ENCODE measurements at places on chromosomes 3 and 15. TPM values are rescaled to one million over a fixed set of nuclear protein-coding genes. Genes with fewer than 3 reads are reported as not detected.

DNA sequence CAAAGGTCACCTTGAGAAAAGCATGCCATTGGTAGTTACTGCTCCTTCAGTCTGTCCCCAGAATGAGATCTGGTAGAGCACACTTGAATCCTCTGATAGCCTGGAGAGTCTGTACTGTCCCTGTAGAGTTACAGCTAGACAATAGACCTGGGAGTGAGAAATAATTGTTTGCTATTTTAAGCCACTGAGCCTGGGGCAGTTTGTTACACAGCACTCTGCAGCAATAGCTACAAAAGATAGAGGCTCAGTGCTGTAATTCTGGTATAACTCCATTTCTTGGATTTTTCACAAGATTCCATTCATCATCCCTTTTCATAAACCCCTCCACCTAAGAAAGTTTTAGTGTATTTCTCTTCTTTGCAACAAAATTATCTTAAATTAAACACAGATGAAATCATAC lies 242.7 kb upstream of the ARRDC4 start:
- DNase-seq, result no peak

Gene MGLL
- total RNA-seq, result 60.9 TPM

DNA sequence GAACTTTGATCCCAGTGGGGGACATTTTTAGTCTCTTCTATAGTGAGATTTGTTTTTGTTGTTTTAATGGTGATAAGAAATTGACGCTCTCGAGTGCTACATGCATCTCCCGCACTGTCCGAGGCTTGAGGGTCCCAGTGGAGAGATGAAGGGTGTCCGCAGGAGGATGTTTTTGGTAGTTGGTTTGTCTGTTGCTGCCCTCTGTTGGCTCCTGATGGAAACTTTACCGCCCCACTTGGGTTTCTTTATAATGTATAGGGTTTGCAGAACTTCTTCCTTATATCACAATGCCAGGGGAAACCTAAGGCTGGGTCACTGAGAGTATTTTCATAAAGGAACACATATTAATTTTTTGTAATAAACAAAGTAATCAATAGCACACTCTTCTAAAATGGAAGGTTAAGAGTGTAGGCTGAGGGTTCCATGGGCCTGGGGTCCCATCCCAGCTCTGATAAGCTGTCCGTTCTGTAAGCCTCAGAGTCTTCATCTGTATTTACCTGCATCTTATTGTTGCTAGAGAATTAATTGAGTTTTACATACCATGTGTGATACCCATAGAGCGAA lies 185.3 kb upstream of the FEZF2 start:
- peak; percentile 29 for DNase-seq

- DNase-seq, result no peak
These were observed 37.3 kb downstream of the TLE3 start for GRCh38 chr15:70060214-70060992.

Gene CGNL1
- 27.1 TPM for total RNA-seq

- peak; percentile 36 for DNase-seq
These were observed 600.0 kb downstream of the ROBO1 start for GRCh38 chr3:79167651-79168416.

GRCh38 chr3:191362524-191363090 lies 32.3 kb upstream of the UTS2B start:
- no peak for DNase-seq

Gene OR5H15
- not detected for total RNA-seq

Gene POLR2M
- total RNA-seq, result 50.6 TPM

Gene FETUB
- total RNA-seq, result not detected

DNA sequence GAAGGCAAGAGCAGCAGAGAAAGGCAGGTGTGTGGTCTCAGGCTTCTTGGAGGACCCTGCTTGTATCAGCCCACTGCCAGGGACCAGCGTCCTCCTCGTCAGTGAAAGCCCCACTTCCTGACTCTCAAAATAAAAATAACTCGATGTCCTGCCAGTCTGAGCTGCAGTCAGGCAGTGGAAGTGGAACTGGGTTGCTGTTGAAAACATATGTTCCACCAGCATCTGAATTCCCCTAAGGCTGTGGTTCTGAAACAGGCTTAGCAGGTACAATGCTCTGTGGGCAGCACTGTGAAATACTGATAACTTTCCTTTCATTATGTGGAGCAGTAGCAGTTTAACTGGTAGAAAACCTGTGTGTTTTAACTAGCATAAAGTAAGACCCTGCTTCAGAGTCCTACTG lies 121.6 kb upstream of the EIF1B start:
- DNase-seq, result no peak

Gene RLBP1
- not detected for total RNA-seq

GRCh38 chr3:129702934-129703712 lies 96.6 kb upstream of the PLXND1 start:
- no peak for DNase-seq

DNA sequence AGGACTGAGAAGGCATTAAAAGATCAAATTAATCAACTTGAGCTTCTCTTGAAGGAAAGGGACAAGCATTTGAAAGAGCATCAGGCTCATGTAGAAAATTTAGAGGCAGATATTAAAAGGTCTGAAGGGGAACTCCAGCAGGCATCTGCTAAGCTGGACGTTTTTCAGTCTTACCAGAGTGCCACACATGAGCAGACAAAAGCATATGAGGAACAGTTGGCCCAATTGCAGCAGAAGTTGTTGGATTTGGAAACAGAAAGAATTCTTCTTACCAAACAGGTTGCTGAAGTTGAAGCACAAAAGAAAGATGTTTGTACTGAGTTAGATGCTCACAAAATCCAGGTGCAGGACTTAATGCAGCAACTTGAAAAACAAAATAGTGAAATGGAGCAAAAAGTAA lies 149.7 kb upstream of the LRRFIP2 start:
- DNase-seq, result no peak

DNA sequence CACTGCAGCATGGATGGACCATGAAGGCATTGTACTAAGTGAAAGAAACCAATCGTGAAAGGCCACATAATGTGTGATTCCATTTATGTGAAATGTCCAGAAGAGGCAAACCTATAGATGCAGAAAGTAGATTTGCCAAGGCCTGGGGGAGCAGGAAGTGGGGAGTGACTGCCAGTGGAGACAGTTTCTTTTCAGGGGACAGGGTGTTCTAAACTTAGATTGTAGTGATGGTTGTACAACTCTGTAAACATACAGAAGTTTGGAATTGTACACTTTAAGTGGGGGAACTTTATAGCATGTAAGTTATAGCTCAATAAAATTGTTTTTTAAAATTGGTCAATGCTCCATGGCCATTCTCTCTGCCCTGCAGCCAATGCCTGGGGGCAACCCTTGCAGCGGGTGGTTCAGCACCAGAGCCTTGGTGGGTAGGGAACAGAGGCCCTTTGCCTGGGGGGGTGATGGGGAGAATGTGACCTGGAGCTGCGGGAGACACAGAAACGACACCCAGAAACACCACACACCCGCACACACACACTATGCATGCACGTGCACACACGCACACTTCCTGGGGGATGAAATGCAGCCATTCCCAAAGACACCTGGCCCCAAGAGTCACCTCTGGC lies 43.1 kb downstream of the DNAJB8 start:
- no peak for DNase-seq

- no peak for DNase-seq
These were observed 144.5 kb upstream of the BCL6 start for GRCh38 chr3:187889601-187890404.

GRCh38 chr3:4799266-4800256 lies 179.7 kb upstream of the BHLHE40 start:
- DNase-seq, result no peak

Gene C2CD4A
- 1.1 TPM for total RNA-seq

Gene PPM1L
- total RNA-seq, result 2.3 TPM

- no peak for DNase-seq
These were observed 29.0 kb downstream of the PTPN23 start for GRCh38 chr3:47409688-47410416.

GRCh38 chr15:44075535-44075934 lies 119.5 kb downstream of the FRMD5 start:
- no peak for DNase-seq

DNA sequence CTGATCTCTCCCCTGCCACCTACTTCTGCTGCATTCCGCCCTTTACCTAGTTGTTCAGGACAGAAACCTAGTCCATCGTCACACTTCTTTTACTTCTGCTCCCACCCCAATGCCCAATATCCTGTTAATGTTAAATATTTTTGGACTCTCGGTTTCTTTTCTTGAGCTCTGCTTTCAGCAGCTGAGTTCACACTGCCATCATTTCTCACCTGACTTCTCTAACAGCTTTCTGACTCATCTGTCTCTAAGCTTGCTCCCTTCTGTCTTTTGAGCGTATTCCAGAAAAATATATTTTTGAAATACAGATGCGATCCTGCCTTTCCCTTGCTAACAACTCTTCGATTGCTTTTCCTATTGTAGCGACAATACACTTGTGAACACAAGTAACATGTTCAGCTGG lies 183.4 kb downstream of the KLHL25 start:
- no peak for DNase-seq

- DNase-seq, result no peak
These were observed 129.1 kb upstream of the SOX2 start for GRCh38 chr3:181582619-181583018.

- DNase-seq, result no peak
These were observed 725.8 kb upstream of the DPPA4 start for GRCh38 chr3:110063178-110063577.

GRCh38 chr3:60657972-60658371 lies 593.3 kb downstream of the FHIT start:
- no peak for DNase-seq

GRCh38 chr3:149473357-149474249 lies 894 bp upstream of the TM4SF4 start:
- peak; percentile 17 for DNase-seq

DNA sequence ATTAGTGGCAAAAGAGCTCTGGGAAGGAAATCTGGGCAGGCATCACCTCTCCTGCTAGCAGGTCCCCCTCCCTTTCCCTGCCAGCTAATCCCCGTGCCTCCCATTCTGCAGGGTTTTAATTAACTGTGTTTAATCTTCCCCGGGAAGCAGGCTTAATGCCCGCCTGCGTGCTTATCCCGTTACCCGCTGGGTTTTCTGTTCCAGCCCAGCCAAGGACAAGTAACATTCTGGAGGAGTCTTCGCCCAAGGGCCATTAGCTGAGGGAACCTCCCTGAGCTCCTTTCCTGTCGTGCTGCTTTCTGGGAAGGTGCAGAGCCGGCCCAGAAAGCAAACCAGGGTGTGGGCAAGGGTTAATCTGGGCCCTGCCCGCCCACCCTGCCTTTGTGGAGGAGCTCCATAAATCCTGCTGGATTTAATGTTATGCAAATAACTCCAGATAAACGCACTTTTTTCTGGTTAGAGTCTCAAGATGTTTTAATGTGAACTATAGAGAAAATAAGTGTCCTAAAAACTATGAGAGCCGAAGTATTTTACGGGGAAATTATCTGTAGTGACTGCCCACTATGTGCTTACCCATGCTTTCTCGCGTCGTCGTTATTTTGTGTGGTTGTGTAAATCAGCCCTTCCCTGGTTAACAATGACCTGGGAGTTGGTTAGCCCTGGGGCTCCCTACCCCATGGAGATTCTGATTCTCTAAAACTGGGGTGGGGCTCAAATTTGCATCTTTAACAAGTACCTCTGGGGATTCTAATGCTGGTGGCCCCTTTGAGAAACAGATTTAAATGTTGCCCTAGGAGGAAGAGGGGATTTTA lies 25.9 kb downstream of the TRIM71 start:
- DNase-seq, result no peak

Gene GOLGA6L7
- not detected for total RNA-seq

GRCh38 chr3:69699183-69699582 lies 40.1 kb upstream of the MITF start:
- no peak for DNase-seq

DNA sequence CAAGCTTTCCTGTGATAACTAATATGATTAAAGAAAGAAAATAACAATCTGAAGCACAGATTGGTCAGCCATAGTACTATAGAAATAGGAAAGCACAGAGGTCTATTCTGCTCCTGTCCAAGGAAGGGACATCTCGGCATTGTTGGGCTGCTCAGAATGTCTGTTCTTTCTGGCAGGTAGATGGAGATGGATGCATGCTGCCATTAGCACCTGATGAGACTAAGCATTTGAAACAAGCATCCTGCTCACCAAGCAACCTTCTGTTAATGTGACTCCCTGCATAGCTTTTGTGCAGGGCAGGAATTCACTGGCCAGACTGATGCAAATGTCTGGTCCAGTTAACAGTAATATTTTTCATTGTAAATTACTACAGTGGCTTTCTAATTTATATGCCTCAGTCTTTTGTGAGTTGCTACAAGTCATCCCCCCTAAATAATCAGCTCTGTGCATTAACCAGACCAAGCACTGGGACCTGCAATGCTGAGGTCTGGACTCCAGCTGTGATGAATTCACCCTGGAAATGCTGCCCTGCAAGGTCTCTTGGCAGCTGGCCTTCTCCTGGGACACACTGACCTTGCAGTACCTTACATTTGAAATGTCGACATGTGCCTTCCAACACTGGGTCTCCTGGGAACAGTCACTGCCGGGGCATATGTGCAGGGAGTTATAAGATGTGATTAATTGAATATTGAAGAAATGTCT lies 1123.7 kb downstream of the IGSF11 start:
- DNase-seq, result no peak

DNA sequence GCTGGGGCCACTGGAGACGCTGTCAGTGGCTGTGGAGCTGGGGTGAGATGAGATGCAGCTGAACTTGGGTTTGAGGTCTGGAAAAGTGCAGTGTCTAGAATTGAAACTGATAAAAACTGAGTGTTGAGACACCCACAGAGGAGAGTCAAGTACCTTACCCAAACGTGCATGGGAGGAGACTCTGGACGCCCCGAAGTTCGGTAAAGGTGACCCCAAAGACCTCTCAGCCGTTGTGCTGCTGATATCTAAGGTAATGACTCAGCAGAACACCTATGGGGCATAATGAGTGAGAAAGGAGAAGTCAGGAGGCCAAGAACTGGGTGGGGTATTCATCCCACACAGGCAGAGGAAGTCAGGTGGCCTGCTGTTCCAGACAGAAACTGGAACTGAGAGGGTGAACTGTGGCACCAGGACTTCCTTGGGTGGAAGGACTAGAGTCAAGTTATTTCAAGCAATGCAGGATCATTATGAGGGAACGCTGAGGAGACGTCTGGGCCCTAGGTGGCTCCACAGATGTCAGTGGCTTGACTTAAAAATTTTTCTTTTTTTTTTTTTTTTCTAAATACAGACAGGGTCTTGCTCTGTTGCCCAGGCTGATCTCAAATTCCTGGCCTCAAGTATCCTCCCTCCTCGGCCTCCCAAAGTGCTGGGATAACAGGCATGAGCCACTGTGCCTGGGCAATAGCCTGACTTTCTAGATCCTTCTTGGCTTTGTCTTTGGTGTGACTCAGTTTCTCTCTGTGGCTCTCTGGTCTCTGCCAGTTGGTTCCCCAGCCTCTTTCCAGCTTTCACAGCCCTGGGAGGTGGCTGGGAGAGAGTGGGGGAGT lies 67.6 kb upstream of the GCNT3 start:
- DNase-seq, result no peak

GRCh38 chr15:89852342-89852995 lies 37.8 kb upstream of the ANPEP start:
- DNase-seq, result no peak

Gene CLDN18
- total RNA-seq, result not detected

Gene GOLGA8T
- total RNA-seq, result not detected
